Cardiac septum (tissue), 1 donor: ENCODE measurements at places on chromosomes 11 and 22. TPM values are rescaled to one million over a fixed set of nuclear protein-coding genes. Genes with fewer than 3 reads are reported as not detected.

The MIOX gene
- total RNA-seq = not detected

The TPBGL gene
- total RNA-seq = 0.08 TPM

The ARAP1 gene
- 46.3 TPM for total RNA-seq

The GGTLC2 gene
- total RNA-seq = not detected

The ADM gene
- 5.3 TPM for total RNA-seq

The GAS2L1 gene
- total RNA-seq = 13.0 TPM

The TTC36 gene
- 0.62 TPM for total RNA-seq

The BEST1 gene
- 1.1 TPM for total RNA-seq

The PGR gene
- 12.0 TPM for total RNA-seq

The ACAT1 gene
- 238 TPM for total RNA-seq

The UBQLNL gene
- 0.11 TPM for total RNA-seq

The RTL10 gene
- 6.3 TPM for total RNA-seq

The TNRC6B gene
- 40.2 TPM for total RNA-seq

The ZPR1 gene
- total RNA-seq = 24.8 TPM

The TYR gene
- not detected for total RNA-seq

The CD6 gene
- total RNA-seq = 0.86 TPM

The SLC22A12 gene
- total RNA-seq = not detected

The TCN2 gene
- total RNA-seq = 10.3 TPM

The HMOX1 gene
- total RNA-seq = 17.3 TPM

The KRTAP5-1 gene
- not detected for total RNA-seq

The LYVE1 gene
- 15.2 TPM for total RNA-seq

The PLEKHB1 gene
- total RNA-seq = 31.2 TPM

The NCAPD3 gene
- 17.5 TPM for total RNA-seq

The APOBEC3B gene
- 0.54 TPM for total RNA-seq

The FAM168A gene
- total RNA-seq = 29.5 TPM

The HTR3A gene
- total RNA-seq = not detected

The MPEG1 gene
- 4.3 TPM for total RNA-seq

The PDE2A gene
- 28.8 TPM for total RNA-seq

The OR8G1 gene
- total RNA-seq = not detected

The MCAT gene
- 13.4 TPM for total RNA-seq

The CDC42EP2 gene
- total RNA-seq = 3.6 TPM

The APOA1 gene
- total RNA-seq = 47.2 TPM

The ACR gene
- 0.40 TPM for total RNA-seq

The TRIM48 gene
- not detected for total RNA-seq

The PAX6 gene
- 0.46 TPM for total RNA-seq

The RCOR2 gene
- 4.8 TPM for total RNA-seq

The CCDC81 gene
- total RNA-seq = 0.59 TPM

The TMA7B gene
- not detected for total RNA-seq

The CARD10 gene
- total RNA-seq = 6.0 TPM

The MYRF gene
- total RNA-seq = 0.27 TPM
